ENCODE measurements at places on chromosomes 16 and 17.

GRCh38 chr16:78242239-78242630 is 142.8 kb downstream of the WWOX start:
- no peak for DNase-seq

- DNase-seq: no peak
Measured at GRCh38 chr17:7818746-7819645, 15.0 kb upstream of the KDM6B start.

- no peak for DNase-seq
Measured at GRCh38 chr17:43018932-43019331, 3.3 kb downstream of the VAT1 start.

DNA sequence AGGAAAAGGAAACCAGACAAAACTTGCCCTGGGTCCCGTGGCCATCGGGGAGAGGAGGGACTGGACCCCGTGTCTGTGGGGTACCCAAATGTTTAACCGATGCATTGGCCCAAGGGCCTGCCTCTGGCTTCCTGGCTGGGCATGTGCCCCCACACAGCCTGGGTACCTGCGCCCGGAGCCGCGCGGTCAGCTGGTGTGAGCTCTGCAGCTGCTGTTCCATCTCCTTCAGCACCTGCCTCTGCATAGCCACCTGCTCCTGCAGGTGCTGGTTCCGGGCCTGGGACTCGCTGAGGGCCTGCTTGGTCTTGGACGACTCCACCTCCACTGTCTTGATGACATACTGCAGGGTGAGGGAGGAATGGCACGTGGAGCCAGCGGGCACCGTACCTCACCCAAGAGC is 31.9 kb downstream of the KIFC3 start:
- no peak for DNase-seq

- DNase-seq: no peak
Measured at GRCh38 chr16:53518550-53519416, 15.8 kb upstream of the AKTIP start.

DNA sequence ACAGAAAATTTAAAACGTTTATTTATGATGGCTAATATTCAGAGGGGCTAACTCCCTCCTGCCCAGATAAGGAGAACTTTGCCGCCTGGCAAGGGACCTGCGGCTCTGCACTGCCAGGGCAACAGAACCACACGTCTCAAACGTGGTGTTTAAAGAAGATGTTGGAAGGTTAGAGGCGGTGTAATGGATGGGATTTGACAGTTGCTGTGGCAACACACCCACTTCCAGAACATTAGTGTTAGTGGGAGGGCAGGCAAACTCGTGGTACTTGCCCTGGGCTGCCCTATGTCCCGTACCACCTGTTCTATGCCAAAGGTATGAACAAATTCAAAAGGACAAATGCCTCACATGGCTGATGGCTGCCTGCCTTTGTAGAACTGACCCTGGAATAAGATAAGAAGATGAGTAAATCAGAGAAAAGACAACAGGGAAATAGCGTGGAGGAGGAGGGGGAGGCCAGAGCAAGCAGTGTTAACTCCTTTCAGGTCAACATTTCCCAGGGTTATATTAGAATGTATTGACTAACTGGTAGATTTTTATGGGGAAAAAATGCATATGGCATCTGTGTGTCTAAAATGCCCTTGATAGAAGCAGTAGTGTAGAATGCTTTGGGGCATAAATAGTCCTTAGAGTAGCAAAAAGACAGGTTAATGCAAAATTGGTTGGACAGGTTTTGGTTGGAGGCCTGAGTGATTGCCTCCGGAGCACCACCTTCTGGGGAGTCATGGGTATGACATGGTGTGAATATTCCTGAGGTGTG is 30.8 kb downstream of the HLF start:
- DNase-seq: peak; percentile 1

Data from NCI-H1048 (cell line).